ENCODE measurements at places on chromosomes 2 and 18.

- DNase-seq: no peak
Observed at GRCh38 chr2:237496428-237496827, 9.4 kb downstream of the MLPH start.

DNA sequence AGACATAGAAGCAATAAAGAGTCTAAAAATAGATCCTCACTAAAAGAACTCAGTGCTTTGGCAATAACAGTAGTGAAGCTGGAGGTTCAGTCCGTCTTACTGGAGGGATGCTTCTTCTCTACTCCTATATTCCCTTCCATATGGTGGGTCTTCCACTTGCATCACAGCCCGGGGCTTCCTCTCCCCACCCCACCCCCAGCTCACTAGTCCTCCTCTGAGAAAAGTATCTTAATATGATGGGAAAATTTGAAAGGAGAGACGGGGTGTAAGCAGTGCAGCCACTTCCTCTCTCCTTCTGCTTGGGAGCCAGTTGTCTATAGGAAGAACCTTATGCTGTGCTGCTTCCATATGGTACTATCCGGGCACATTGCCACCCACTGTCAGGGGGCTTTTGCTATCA lies 57.2 kb upstream of the SPOPL start:
- DNase-seq: no peak

GRCh38 chr18:48850822-48851598 lies 99.8 kb downstream of the SMAD7 start:
- no peak for DNase-seq

DNA sequence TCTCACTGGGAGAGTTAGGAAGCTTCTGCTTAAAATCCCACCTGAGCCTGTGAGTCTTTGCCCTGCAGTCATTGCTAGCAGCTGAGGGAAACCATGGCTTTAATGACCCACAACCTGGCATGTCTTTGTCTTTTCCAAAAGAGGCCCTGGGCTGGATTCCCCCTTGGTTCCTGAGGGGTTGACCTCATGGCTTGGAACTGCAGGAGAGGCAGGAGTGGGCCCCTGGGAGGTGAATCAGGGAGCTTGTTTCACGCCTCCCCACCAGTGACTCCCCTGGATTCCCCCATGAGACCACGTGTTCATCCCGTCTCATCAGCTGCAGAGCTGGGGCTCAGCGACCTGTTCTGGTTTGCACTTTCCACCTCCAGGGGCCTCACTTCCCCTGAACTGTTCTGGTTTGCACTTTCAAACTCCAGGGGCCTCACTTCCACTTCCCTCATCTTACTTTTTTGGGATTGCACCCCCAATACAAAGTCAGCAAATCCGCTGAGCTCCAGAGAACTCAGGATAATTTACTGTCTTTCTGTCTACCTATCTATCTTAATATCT lies 58.5 kb upstream of the TMEM18 start:
- DNase-seq: no peak

GRCh38 chr2:180463608-180464007 lies 456.5 kb upstream of the CWC22 start:
- DNase-seq: no peak

GRCh38 chr2:84631985-84632384 lies 115.7 kb downstream of the DNAH6 start:
- no peak for DNase-seq

DNA sequence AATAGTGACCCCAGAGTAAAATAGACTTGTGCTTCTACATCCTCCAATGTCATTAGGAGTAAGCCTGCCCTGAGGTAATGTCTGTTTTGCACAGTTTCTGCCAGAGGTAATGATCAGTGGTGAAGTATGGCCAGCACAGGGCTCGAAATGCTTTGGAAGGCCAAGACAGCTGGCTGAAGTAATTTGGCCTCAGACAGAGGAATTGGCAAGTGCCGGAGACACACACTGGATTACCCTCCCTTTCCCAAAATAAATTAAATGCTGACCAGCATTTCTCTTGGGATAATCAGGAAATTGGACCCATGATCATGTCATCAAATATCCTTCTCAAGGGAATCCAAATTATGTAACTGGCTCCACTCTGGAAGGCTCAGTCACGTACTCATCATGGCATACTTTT lies 379.0 kb upstream of the CHST9 start:
- DNase-seq: no peak

DNA sequence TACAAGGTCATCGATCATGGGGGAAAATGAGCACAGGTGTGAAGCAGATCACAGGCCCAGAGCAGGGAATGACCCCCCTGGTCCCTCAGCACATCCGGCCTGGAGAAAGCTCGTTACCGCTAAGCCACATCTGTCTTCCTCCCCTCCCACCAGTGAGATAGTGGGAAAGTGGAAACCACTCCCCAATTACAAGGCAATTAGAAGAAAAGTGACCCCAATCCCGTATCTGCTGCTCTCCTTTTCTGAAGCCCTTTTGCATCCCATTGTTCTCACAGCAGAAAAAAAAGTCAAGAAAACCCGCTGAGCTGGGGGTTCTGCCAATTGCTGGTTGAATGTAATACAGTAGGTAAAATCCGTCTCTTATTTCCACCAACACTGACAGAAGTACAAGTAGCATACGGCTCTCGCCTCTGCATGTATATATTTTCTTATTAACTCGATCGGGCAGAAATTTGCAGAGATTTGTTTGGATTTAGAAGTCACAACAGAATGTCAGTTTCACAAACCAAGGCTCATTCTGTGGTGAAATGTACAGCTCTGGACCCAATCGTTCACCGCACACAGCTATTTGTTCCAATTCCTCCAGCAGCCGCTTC lies 287.0 kb downstream of the TCF4 start:
- peak; percentile 31 for DNase-seq

DNA sequence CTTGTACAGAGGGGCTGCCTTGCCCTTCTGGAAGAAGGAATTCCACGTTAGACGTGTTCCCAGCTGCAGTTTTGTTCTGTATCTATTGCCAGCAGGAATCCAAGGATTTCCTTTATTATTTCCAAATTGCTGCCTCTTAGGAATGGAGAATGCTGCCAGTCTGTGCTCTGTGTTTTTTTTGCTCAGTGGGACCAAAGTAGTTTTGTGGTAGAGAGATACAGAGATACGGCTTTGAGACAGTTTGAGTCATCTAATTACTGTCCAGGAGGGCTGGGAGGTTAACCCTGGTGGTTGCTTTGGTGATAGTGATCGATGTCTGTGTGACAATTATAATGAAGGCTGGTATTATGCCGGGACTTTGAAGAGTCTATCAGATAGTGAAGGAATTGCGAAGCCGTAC lies 26.3 kb downstream of the ASAP2 start:
- DNase-seq: no peak

DNA sequence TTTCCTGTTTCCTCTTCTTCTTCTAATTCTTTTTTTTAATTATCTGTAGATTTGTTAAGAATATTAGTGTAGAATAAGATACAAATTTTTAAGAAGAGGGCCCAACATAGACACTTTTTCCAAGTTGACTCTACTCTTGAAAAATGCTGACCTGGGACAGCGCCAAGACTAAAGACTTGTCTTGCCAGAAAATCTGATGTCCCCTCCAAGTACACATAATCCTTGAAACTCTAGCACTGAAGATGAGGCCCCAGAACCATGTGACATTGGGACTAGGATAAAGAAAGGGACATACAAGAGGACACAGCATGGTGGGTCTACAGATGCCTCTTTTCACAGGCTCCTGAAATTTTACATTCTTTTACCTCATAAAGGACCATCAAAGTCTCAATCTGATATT lies 271.6 kb upstream of the SESTD1 start:
- no peak for DNase-seq

- DNase-seq: no peak
Observed at GRCh38 chr18:29855637-29856036, 1186.9 kb downstream of the DSC3 start.

- no peak for DNase-seq
Observed at GRCh38 chr18:46497129-46497528, 159.9 kb downstream of the LOXHD1 start.

- peak; percentile 99 for DNase-seq
Observed at GRCh38 chr2:38076710-38077430, 919 bp upstream of the CYP1B1 start.

- no peak for DNase-seq
Observed at GRCh38 chr2:59029058-59029457, 787.9 kb upstream of the FANCL start.

GRCh38 chr2:218811382-218811781 lies 20.2 kb downstream of the PRKAG3 start:
- no peak for DNase-seq

DNA sequence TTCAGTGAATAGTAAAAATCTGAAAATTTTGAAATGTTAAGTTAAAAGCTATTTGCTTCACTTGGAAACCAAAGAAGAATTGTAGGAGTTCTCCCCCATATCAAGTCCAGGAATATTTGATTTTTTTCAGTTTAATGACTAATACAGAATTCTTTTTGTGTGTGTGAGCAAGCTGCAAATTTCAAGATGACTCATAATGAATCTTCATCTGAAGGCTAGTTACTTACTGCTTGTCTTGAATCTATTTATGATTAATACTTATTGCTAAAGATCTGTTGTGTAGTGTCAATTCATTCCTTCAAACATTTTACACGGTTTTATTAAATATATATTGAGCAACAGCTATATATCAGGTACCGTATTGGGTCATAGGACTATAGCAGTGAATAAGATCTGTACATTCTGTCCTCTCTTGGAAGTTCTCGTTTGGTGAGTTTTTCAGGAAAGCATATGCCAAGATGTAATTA lies 47.8 kb upstream of the CAVIN2 start:
- no peak for DNase-seq

- no peak for DNase-seq
Observed at GRCh38 chr2:233418761-233419546, 64.7 kb downstream of the DGKD start.

GRCh38 chr2:226544596-226545210 lies 254.9 kb downstream of the IRS1 start:
- no peak for DNase-seq

DNA sequence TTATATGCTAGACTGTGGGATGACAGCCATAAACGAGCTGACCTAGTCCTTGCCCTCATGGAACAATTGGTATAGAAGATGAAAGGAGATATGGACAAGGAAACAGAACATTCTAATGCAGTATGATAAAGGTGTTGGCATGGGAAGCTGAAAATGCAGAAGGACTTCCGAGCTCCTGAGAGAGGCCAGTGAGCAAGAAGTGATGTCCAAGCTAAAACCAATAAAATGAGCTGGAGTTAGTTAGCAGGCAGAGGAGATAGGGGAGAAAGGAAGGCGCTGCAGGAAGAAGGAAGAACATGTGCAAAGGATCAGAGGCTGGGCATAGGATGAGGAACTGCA lies 64.5 kb downstream of the BOD1L2 start:
- DNase-seq: no peak

GRCh38 chr2:71647356-71647755 lies 194.0 kb downstream of the DYSF start:
- no peak for DNase-seq

DNA sequence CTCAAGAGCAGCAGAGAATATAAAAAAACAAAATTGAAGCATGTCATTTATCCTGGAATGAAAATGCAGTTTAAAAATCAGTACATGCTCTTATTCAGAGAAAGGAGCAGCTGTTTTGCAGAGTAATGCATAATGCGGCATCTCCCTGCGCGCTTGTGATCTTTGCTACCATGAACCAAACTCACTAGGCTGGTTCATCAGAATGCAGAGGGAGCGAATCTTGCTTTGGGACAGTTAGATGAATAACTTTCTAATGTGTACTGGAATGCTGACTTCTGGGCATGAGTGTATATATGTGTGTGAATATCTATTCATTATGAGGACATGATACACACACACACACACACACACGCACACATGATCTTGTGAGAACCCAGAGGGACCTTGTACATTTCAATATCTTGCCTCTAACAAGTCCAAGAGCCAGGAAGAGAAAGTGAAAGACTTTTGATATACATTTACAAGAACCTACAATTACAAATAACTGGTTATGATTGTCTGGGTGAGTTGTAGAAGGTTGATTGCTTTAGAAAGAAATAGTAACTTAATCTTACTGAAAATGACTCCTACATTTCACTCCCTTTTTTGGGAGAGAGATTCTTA lies 54.1 kb upstream of the THOC1 start:
- no peak for DNase-seq

DNA sequence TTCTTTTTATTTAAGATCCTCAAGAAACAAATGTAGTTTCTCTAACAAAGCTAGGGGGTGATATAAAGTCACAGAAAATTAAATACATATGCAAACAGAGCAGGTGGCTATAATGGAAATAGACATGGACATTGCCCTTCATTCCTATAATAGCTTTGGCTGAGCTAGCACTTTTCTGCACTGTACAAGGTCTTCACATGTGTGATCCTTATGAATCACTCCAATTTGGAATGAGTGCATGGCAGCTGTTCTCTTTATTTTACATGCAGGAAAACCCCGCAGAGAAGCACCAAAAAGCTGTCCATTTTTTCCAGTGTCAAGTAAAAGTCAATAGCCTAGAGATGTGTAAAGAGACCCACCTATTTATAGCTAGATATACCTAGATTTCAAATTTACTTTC lies 747.4 kb upstream of the SLC8A1 start:
- DNase-seq: no peak

DNA sequence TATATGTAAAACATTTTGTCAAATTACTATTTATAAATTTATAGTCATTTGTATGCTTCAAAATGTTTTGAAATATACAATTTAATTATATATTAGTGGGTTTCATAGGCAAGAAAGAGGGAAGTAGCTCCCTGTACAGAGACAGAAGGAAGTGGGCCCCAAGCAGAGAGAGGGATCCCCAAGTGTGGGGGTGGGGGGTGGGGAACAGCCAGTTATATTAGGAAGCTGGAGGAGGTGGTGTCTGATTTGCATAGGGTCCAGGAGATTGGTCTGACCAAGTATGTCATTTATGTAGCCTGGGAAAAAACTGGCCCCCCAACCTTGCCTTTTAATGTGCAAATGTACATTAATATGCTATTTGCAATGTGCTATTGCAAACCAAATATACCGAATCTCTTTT lies 76.5 kb upstream of the ZSWIM2 start:
- no peak for DNase-seq

GRCh38 chr2:172967036-172967982 lies 108.3 kb upstream of the MAP3K20 start:
- DNase-seq: no peak

GRCh38 chr2:95289253-95289652 lies 7.9 kb upstream of the KCNIP3 start:
- no peak for DNase-seq

DNA sequence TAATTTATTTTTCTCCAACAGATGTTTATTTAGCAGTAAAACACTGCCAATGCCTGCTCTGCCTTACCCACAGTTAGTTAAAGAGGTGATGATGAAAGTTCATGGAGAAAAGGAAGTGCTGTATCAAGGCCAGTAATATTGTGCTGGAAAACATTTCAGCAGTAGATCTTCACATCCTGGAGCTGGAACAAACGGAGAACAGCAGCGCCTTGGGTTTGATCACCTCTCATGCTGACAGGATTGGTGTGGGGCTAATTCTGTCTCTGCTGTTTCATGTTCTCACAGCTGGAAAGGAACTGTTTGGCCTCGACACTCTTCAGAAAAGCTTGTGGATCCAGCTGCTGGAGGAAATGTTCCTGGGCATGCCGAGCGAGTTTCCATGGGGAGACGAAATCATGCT lies 61.5 kb upstream of the RPE start:
- no peak for DNase-seq

GRCh38 chr2:128594651-128594910 lies 275.9 kb upstream of the HS6ST1 start:
- DNase-seq: no peak
